Left colon (tissue), 2 donors: ENCODE measurements at places on chromosomes 3 and 15. TPM values are rescaled to one million over a fixed set of nuclear protein-coding genes. Genes with fewer than 3 reads are reported as not detected.

DNA sequence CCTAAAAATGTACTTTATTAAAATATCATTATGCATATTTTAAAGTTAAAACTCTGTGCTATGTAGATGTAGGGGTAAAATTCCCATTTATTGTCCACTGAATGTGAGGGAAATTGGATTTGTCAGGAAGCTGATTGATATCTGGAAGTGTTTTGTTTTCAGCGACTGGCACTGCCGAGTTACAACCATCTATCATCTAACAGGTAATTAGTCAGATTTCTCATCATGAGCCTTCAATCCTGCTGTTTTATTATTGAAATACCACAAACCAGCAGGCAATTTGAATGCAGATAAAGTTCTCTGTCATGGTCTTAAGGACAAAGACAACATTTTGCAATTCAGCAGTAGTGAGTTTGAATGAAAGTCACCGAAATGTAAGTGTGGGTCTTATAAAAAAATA is 40.5 kb downstream of the ZIC1 start:
- DNase-seq: no peak

DNA sequence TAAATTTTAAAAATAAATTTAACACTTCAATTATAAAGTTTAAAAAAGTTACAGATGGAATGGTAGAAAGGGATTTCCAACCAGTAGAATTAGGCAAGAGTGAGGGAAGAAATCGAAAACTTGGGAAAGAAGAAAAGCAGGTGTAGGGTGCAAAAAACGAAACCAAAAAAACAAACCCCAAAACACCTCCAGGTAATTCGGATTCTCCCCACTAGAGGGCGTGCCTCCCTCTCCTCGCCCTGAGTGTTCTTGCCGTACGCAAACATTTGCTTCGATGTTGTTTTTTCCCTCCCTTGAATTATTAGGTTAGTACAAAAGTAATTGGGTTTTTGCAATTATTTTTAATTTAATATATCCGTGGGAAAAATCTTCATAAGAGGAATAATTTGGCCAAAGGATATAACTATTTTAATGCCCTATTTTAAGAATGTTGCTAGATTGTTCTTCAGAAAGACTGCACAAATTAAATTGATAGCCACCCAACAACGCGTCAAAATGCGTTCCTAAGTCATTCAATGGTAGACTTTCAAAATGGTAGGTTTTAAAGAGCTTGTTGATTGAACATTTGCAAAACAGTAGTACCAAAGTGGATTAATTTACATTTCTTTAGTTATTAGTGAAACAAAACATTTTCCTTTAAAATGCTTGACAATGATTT is 63.7 kb downstream of the SLC30A4 start:
- peak; percentile 45 for DNase-seq

GRCh38 chr3:83453056-83453455 is 1505.7 kb upstream of the CADM2 start:
- no peak for DNase-seq

Gene GOLGA8O
- 0.39 TPM for total RNA-seq

Gene POMGNT2
- total RNA-seq: 3.7 TPM

DNA sequence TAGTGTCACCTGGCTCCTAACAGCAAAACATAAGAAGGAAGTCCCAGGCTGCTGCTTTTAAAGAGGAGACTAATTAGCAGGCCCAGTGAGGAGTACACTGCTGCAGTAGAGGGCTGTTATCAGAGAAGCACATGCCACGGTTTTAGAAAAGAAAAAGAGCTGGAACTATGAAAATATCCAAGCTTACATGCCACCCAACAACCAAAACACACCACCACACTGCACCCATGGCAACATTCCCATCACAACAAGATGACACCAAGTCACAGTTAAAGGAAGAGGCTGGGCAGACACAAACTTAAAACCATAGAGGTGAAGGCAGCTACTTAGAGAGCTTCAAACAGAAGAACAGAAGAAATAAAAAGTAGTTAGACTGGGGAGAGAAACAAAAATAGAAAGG is 37.0 kb downstream of the NPTN start:
- DNase-seq: no peak

GRCh38 chr3:32009101-32009500 is 27.6 kb downstream of the ZNF860 start:
- no peak for DNase-seq

DNA sequence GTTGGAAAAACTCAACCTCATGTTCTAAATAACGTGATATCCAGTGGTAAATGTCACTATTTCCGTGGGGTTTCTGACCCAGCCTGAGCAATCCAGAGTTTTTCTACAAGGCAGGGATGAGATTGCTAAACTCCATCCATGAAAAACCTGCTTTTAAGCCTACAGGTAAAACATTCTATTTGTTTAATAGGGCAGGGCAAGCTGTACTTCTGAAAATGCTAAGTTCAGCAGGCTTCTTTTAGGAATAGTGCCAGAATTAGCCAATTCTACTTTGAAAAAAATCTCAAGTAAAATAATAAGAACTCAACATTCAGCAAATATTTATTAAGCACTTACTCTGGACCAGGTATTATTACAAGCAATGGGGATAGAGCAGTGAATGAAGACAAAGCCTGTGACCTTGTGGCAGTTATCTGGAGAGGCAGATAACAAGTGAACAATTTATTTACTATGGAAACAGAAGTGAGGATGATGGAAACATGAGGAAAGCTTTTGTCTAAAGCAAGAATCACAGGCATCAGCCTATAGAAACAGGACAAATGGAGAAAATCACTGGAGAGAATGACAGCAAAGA is 13.3 kb downstream of the RPSA start:
- DNase-seq: no peak

GRCh38 chr3:15160662-15161061 is 45.4 kb upstream of the CAPN7 start:
- no peak for DNase-seq

DNA sequence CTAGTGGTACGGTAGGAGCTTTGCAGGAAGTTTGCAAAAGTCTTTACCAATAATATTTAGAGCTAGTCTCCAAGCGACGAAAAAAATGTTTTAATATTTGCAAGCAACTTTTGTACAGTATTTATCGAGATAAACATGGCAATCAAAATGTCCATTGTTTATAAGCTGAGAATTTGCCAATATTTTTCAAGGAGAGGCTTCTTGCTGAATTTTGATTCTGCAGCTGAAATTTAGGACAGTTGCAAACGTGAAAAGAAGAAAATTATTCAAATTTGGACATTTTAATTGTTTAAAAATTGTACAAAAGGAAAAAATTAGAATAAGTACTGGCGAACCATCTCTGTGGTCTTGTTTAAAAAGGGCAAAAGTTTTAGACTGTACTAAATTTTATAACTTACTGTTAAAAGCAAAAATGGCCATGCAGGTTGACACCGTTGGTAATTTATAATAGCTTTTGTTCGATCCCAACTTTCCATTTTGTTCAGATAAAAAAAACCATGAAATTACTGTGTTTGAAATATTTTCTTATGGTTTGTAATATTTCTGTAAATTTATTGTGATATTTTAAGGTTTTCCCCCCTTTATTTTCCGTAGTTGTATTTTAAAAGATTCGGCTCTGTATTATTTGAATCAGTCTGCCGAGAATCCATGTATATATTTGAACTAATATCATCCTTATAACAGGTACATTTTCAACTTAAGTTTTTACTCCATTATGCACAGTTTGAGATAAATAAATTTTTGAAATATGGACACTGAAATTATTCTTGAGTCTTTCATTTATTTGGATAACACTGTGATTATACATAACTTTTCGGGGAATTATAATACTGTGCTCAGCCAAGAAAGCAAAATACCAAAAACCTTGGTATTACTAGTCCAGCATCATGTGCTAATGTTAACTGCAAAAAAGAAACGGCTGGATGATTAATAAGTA is 2.2 kb downstream of the SOX2 start:
- DNase-seq: no peak

- no peak for DNase-seq
These were observed 342.9 kb downstream of the CLSTN2 start for GRCh38 chr3:140277886-140278285.

GRCh38 chr3:187763850-187764648 is 18.8 kb upstream of the BCL6 start:
- DNase-seq: no peak

GRCh38 chr15:95292785-95293450 is 1037.6 kb upstream of the NR2F2 start:
- no peak for DNase-seq

Gene EPHB1
- 0.31 TPM for total RNA-seq

- DNase-seq: no peak
These were observed 20.0 kb downstream of the BOC start for GRCh38 chr3:113231391-113231790.
